ENCODE measurements at places on chromosomes 16 and 17.
A peak's percentile ranks its signal among the peaks of the same experiment; 100 is the strongest.

- no peak for DNase-seq
These were observed 85.5 kb upstream of the SALL1 start for GRCh38 chr16:51236583-51236982.

DNA sequence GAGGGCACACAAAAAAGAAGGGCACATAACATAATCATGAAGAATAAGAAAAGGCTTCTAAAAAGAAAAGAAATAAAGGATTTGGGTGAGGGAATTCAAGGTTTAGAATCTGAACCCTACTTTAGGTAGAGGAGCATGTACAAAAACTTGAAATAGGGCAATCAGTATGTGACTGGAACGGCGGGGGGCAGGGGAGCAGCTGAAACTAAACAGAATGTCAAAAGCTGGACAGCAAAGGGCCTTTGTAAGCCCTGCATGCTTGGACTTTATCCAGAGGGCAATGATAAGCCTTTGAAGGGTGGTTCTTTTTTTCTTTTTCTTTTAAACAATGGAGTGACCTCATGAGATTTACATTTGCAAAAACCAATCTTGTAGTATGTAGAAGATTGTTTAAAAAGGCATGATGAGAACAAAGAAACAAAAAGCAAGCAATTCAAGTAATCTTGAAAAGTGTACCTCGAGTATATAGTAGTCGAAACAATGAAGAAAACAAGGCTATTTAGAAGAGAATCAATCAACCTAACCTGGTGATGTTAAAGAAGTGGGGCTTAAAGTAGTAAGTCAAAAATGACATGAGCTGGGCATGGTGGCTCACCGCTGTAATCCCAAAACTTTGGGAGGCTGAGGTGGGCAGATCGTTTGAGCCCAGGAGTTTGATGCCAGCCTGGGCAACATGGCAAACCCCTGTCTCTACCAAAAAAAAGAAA lies 46.7 kb upstream of the ANKFY1 start:
- no peak for DNase-seq

GRCh38 chr17:16418685-16419068 lies 3.3 kb downstream of the TRPV2 start:
- DNase-seq, result peak; percentile 35

- no peak for DNase-seq
These were observed 40.3 kb upstream of the SNN start for GRCh38 chr16:11627822-11628457.

- DNase-seq, result no peak
These were observed 15.7 kb downstream of the FOXL1 start for GRCh38 chr16:86593913-86594620.

- DNase-seq, result no peak
These were observed 71.5 kb downstream of the RAP1GAP2 start for GRCh38 chr17:2867441-2868424.

DNA sequence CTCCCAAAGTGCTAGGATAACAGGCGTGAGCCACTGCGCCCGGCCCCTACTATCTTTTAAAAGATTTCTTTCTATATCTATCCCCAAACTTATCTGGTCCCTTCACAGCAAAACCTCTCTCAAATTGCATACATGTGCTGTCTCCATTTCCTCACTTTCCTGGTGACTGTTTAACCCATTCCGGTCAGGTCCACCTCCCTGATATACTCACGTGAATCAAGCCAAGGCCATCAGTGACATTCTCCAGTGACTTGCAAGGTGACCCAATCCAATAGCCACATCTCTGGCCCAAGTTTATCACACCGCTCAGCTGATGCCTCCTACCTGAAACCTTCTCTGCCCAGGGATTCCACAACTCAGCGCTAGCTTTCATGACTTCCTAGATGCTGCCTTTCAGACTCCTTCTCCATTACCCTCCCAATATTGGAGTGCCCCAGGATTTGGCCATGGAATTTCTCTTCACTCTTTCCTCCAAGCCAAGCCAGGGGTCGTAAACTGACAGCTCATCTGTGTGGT lies 1.4 kb upstream of the CTCF start:
- no peak for DNase-seq

GRCh38 chr16:54897930-54898329 lies 32.7 kb upstream of the IRX5 start:
- no peak for DNase-seq

GRCh38 chr17:32590974-32591373 lies 104.2 kb downstream of the CDK5R1 start:
- DNase-seq, result no peak

DNA sequence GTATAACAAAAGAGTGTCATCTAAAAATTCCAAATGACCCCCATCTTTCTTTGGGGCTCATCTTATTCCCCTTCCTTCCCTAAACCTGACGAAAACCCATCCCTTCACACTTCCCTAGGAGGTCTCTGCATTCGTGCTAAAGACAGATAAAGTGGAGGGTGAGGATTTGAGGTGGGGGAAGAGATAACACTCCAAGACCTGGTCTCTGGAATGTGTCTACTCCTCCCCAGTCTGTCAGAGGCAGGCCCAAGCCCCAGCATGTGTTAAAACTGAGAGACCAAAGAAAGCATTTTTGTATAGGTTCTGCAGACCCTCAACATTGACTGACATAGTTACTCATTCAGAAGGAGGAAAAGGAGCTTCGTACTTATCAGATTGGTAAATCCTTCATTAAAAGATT lies 11.0 kb upstream of the LHX1 start:
- DNase-seq, result no peak

GRCh38 chr16:79834720-79835119 lies 234.2 kb upstream of the MAF start:
- no peak for DNase-seq

GRCh38 chr17:7045492-7046126 lies 1.7 kb upstream of the SLC16A11 start:
- DNase-seq, result peak; percentile 33

DNA sequence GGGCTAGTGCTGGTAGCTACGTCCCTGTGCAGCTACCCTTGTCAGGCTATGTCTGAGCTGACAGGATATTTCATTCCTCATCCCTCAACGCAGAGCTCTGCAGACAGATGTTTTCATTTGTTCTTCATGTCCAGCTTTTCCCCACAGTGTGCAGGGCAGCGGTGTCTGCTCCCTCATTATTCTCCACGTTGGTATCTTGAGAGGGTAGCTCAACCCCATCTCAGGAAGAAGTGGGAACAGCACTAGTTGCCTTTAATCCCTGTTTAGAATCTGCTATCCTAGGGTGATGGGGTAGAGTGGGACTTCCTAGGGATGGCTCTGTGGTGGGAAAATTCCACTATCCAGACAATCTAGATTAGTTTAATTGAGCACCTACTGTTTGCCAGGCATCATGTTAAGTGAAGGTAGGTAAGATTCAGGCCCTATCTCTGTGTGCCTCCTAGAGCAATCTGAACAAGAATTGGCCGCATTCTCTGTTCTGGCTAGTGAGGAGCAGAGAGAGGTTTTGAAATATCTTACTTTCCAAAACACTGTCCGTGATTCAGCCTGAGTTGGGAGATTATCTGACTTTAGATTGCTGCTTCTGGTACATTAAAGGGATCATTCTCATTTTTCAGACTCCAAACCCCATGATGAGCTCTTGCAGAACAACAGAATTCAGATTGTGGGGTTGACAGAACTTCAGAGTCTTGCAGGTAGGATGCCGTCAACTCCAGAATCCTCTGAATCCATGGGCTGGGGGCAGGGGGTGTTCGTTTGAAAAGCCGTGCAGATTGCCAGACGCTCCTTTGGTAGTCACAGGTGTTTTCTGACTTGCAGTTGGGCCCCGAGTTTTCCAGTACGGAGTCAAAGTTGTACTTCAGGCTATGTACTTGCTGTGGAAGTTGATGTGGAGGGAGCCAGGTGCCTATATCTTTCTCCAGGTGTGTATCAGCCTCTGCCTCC lies 963 bp downstream of the ALG1 start:
- no peak for DNase-seq

GRCh38 chr17:5640726-5641125 lies 56.4 kb upstream of the NLRP1 start:
- no peak for DNase-seq

DNA sequence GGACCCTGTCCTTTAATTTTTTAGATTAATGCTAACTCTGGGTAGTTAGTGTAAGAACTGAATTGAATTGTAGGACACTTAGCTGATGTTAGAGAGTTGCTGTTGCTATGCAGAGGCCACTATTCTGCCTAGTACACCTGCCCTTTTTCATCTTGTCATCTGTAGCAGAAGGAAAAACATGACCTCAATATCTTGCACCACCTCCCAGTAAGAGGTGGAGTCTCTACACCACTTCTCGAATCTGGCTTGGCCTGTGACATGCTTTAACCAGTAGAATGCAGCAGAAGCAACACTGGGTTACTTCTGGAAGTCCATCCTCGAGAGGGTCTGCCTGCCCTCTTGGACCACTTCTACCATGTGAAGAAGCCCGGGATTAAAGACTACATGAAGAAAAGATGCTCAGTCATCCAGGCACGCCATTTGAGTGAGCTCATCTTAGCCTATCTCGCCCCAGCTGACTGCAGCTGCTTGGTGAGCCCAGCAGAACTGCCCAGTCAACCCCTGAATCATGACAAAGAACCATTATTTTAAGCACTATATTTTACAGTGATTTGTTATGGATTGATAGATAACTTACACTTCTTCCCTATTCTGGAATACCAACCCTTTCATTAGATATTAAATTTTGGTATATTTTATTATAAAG lies 153.5 kb downstream of the MYO1D start:
- no peak for DNase-seq

DNA sequence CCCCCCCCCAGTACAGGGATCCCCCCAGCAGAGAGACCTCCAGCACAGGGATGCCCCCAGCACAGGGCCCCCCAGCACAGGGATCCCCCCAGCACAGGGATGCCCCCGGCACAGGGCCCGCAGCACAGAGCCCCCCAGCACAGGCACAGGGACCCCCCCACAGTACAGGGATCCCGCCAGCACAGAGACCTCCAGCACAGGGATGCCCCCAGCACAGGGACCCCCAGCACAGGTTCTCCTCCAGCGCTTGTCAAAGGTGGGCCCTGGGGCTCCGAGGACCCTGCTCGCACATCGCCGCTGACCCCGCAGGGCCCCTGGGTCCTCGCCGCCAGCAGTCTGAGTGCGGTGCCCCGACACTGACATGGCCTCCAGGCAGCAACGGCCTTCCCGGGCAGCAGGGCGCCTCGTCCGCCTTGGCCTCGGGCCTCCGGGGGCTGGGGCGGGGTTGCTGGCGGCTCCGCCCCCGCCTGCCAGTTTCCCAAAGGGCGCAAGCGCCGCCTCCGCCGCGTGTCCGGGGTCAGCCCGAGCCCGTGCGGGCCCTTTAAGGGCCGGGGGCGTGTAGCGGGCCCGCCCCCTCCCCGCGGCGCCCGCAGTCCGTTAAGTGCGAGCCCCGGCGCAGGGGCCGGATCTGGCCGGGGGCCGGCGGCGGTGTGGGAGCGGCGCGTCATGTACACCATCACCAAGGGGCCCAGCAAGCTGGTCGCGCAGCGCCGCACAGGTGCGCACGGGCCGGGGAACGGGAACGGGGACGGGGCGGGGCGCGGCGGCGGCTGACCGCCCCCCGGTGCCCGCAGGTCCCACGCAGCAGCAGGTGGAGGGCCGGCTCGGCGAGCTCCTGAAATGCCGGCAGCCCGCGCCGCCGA lies at the start of gene MCRIP2:
MCRIP2 (plus strand) TSS at position 503 of the 863 bp plus-strand sequence; CDS start at position 667, 164 bp downstream.
- peak; percentile 87 for DNase-seq

DNA sequence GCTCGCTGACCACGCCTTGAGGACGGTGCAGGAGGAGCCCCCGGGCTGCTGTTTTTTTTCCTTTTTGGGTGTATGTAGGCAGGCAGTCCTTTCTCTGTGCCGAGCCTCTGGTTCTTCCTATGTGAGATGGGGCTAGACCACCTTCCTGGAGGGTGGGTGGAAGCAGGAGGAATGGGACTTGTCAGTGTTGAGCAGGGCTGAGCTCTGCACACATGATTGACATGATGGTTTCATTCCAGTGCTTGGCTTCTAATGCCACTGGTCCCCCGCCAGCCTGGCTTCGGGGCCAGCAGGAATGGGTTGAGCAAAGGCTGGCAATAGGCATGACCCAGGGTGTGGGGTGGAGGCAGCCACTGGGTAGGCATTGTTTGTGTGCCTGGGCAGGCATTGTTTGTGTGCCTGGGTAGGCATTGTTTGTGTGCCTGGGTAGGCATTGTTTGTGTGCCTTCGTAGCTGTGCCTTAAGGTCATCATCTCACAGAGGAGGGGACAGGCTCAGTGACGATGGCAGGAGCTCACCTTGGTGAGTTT lies 14.2 kb upstream of the ADCY7 start:
- no peak for DNase-seq

GRCh38 chr16:84690088-84690819 lies 9.5 kb upstream of the USP10 start:
- DNase-seq, result no peak

GRCh38 chr17:82108496-82108945 lies 10.5 kb upstream of the FASN start:
- DNase-seq, result no peak

- DNase-seq, result no peak
These were observed 1.5 kb downstream of the PITPNM3 start for GRCh38 chr17:6554871-6555330.

DNA sequence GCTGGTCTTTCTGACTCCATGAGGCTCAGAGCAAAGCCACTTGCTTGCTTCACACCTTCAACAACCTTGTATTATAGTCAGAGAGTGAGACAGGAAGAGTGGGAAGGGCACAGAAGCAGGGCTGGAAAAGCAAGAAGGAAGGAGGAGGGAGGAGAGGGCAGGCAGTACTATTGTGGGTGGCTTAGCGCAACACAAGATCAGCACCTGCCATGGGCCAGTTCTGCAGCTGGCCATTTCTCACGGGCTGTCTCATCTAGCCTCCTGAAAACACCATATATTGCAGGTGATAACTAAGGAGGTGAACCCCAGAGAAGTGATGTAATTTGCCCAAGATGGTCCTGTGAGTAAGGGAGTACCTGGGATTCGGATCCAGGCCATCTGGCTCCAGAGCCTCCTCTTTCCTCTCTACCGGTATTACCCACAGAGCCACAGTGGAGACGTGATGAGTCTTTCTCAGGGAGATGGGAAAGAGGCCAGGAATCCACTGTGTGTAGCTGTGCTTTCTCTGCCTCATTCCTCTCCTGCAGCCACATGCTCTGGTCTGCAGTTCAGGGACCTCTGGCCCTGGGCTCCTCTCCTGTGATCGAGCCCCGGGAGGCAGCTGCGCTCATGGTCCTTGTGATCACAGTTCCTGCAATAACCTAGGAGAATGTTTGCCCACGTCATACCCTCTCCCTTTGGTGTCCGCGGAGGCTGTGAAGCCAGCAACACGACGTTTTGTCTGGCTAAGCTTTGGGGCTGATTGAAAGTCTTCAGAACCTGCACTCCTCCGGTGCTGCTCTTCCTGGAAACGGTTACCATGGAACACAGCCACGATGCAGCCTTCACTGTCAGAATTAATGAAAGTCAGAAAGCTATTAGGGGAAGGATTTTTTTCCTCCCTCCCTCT lies 178.1 kb upstream of the CCL2 start:
- no peak for DNase-seq

- DNase-seq, result no peak
These were observed 12.7 kb upstream of the SPAG9 start for GRCh38 chr17:51133365-51133764.
